ENCODE measurements at places on chromosomes 6 and 20.

DNA sequence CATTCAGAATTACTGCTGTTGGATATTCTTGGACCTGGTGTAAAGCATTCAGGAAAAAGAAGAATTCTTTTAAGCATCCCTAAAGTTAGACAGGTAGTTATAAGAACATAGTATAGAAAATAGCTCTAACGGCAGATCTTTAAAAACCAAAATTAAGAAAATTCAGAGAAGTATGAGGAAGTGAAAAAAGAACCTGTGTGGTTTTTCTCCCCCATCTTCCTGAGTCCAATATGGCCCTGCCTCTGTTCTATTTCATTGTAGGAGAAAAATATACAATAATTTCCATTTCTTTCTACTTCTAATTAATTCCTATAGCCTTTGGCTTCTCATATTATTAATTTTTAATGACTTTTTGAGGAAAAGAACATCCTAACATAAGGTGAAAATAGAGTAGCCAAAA, 47.1 kb downstream of the FHL5 start:
- no peak for DNase-seq

GRCh38 chr6:137271245-137272183, 52.3 kb upstream of the IFNGR1 start:
- no peak for DNase-seq

GRCh38 chr6:47147836-47148344, 105.8 kb upstream of the ADGRF1 start:
- DNase-seq, result no peak

DNA sequence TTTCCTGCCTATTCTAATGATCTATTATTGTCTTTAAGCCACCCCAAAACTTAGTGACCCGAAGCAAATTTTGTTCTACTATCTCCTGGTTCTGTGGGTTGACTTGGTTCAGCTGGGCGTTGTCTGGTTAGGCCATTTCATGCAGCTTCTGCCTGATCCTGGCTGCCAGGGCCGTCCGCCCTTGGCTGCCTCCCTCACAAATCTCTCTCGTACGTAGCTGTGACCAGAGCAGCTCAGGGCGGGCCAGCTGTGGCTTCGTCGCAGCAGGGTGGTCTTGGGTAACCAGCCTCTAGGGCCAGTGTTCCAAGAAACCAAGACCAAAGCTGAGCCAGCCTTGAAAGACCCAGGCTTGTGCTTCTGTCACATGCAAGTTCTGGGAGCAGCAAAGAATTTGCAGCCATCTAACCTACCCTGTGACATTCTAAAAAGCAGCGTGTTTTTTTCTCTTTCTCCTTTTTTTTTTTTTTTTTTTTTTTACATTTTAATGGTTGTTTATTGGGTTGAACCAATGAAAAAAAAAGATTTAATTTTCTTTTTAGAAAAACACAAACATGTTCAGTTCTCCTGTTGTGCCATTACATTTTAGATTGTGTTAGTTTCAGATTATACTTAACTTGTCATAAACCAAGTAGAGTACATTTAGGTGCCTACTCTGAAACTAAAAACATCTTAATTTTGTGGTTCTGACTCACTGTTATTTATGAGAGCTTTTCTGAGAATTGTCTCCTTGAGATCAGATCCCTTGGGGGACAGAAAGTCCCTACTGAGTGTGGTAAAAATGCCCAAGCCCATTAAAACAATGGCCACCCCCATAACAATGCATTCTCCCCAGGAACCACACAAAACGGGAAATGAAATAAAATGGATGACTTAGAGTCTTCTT, 83.9 kb downstream of the ZDHHC14 start:
- no peak for DNase-seq

DNA sequence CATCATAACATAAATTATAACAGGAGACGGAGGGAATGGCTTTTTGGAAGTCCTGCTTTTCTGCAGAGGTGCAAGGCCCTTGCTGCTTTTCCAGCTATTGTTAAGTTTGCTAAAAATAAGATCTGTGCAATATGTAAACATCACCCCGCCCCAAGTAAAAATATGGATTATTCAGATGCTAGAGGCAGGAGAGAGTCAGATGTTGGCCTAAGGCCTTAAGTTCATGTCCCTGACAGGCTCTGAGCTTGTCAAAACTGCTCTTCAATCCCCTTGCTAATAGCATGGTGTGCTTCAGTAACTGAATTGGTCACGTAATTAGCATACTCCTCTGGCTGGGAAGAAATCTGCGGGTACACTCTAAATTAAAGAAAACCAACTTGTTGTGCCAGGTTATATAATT, 147.5 kb downstream of the BMP2 start:
- DNase-seq, result no peak

- DNase-seq, result no peak
Measured at GRCh38 chr20:58229198-58229798, 845 bp upstream of the ANKRD60 start.
